ENCODE measurements at places on chromosomes 6 and 20.

- DNase-seq = no peak
Observed at GRCh38 chr20:63521602-63522001, 1.0 kb downstream of the PPDPF start.

GRCh38 chr6:41298785-41299502, 12.5 kb upstream of the TREM1 start:
- DNase-seq = no peak

- DNase-seq = peak; percentile 51
Observed at GRCh38 chr6:80508885-80509630, 402.6 kb downstream of the BCKDHB start.

DNA sequence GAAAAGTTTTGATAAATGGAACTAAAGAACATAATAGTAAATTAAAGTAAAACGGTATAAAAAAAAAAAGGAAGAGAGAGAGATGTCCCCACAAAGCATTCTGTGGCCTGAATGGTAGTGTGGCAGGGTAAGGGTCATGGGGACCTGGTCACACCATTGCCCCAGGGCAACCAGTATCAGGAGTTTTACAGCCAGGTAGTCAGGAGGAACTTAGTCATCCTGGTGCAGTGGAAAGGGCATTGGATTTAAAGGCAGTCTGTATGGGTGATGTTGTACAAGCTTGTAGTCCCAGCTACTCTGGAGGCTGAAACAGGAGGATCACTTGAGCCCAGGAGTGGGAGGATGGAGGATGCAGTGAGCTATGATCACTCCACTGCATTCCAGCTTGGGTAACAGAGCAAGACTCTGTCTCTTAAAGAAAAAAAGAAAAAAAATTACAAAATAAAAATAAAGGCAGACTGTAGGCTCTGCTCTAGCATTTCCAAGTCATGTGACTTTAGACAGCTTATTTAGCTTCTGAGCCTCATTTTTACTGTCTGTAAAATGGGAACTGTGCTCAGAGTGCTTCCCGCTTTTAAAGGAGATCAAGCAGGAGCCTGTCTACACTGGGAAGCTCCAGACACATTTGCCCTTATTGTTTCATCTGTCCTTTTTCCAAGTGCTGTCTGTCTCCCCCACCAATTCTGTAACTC, 112.8 kb upstream of the ARMC2 start:
- no peak for DNase-seq

- peak; percentile 27 for DNase-seq
Observed at GRCh38 chr6:51562198-51562597, 525.2 kb downstream of the PKHD1 start.

GRCh38 chr6:137872581-137873115, 5.6 kb downstream of the TNFAIP3 start:
- DNase-seq = no peak
